Activated T-cell treated with anti-CD3 and anti-CD28 coated beads, Interleukin-2, amount 50 U/mL, for 72 hours (primary cell): ENCODE measurements at places on chromosomes 5 and 9.

DNA sequence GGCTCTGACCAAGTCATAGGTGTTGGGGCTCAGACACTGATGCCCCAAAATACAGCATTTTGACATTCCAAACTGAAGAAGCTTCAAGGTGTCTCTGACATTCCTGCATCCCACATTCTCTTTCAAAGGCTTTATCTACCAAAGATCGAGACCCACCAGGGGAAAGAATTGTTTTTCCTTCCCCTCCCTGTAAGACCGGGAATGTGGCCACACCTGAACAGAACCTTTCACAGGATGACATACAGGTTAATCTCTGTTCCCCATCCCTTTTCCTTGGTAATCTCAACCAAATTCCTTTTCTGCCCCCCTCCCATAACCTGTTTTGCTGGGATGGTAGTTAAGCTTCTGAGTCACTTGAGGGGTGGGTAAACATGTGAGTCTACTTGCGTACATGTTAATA, 72.3 kb downstream of the IQGAP2 start:
- no peak for DNase-seq

- no peak for DNase-seq
These were observed 8.5 kb upstream of the GLT6D1 start for GRCh38 chr9:135647884-135648283.

DNA sequence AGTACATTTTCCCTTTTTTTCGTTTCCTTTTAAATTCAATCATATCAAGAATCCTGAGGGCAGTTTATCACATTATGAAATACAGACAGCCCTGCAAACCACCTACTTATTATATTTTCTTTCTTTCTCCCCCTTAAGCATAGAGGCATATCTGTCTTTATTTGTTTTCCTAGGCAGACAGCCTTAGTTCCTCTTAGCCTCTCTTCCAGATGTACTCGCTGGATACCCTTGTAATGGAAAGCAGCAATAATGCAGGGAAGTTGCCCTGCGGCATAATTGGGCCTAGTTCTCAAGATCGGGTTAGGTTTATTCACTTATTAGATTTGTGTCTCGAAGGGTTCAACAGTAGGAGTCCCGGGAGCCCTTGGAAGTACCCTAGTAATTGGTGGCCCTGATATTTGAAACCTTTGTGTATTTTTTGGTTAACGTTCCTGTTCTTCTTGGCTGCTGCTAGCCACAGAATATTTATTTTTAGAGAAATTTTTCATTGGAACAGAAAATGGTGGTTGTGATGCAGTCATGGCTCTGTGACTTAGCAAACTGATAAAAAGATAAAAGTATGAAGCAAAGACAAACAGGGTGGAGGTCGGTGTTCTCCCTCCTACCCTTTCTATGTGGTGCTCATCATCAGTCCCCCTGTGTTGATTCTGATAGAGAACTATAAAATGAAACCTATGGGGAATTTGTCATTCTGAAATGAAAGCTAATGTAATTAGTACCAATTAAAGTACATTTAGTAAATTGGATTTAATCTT, 6.4 kb downstream of the TLE4 start:
- DNase-seq, result no peak

DNA sequence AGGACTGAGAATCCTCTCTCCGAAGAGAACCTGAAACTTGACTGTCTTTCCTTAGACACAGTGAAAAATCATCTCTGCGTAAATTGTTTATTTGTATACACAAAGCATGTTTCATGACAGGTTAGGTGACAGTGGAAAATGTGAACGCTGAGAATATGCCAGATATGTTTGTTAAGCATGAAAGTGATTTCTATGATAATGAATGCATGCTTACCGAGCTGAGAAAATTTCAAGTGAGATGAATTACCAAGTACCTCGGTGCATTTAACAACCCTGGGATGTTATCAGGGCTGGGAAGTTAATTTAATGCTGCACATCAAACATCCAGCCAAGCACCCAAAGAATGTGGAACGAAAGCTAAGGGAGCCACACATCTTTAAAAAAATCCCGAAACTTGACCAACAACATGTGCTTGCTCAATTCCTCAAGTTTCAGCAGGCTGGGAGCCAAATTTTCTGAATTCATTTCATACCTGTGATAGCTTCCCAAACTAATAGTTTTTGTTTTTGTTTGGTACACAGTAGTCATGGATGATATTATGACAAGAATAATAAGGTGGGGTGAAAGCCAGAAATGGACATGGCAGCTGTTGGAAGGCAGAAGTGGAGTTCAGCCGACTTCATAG, 336.9 kb downstream of the ARHGEF28 start:
- no peak for DNase-seq

DNA sequence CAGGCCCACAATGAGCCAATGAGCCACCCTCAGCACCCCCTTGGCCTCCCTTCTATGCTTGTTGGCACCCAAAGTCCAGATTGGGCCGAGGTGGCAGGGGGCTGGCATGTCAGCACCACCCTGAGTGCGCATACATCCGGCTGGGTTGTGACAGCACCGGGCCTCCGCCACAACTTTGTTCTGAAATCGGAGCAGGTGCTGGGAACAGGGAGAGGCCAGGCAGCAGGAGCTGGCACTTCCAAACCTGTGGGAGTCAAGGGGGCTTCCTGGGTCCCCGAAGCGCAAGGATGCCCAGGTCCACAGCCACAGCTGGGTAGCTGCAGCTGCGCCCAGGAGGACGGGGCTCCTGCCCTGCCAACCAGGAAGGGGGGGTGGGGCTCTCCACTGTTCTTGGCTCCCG, 1911.9 kb upstream of the WWC1 start:
- no peak for DNase-seq

GRCh38 chr5:59791617-59792016, 101.9 kb downstream of the PDE4D start:
- no peak for DNase-seq

DNA sequence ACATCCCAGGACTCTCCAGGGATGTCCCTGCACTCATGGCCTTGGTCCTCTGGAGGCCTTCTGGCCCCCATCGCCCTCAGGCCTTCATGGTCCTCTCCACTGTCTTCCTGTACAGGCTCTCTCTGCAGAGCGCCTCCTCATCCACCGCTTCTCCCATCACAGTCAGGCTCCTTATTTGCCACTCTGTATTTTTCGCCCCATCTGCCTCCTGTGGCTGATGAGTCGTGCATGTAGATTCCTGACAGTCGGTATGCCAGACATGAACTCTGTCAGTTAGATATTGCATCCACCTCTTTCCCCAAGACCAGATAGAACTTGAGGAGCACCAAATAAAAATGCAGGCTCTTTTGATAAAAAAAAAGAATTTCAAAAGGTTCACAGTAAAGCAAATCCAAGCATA, 362.8 kb downstream of the IRX1 start:
- no peak for DNase-seq

DNA sequence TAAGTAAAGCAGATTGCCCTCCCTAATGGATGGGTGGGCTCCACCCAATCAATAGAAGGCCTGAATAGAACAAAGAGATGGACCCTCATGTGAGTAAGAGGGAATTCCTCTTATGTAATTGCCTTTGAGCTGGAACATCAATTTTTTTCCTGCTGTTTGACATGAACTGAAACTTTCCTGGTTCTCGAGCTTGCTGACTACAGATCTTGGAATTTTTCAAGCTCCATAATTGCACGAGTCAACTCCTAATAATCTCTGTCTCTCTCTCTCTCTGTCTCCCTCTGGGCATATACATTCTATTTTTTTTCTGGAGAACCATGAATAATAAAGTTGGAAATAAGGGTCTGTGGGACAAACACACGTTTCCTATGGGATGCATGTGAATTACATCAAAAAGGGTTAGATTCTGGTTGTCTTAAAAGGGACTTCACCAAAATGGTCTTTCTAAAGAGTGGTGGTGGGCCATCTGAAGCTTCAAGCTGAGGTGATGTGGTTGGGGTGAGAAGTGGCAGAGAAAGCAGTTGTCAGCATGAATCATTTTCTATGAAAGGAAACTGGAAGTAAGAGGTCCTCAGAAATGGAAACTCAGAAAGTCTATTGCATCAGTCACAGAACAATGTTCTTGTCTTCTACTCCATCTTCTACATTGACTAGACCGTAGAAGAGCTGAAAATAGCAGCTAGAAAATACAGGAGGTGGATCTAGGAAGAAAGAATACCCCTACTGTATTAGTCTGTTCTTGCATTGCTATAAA, 47.0 kb upstream of the HOMER1 start:
- DNase-seq, result peak; percentile 65

- peak; percentile 12 for DNase-seq
These were observed 2124.9 kb downstream of the MAT2B start for GRCh38 chr5:165630261-165630778.

- DNase-seq, result no peak
These were observed 196.8 kb downstream of the ANXA1 start for GRCh38 chr9:73348471-73348870.

- DNase-seq, result no peak
These were observed 36.6 kb downstream of the TTLL11 start for GRCh38 chr9:122056484-122056883.

DNA sequence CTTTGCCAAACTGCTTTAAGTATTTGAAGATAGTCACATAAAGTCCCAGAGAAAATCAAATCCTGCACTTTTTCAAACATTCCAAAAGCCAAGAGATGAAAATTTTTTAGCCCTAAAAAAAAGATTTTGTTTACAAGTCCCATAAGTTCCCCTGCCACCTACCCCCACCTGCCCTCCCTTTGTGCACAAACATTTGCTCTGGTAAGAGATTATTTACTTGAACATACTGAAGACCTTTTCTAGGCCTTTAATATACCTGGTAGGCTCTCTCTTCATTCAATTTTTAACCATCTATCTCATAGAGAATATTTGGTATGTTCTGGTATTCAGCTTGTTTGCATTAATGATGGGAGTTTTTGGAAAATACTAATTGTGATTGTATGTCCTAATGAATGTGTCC, 50.3 kb downstream of the MEGF9 start:
- DNase-seq, result no peak

DNA sequence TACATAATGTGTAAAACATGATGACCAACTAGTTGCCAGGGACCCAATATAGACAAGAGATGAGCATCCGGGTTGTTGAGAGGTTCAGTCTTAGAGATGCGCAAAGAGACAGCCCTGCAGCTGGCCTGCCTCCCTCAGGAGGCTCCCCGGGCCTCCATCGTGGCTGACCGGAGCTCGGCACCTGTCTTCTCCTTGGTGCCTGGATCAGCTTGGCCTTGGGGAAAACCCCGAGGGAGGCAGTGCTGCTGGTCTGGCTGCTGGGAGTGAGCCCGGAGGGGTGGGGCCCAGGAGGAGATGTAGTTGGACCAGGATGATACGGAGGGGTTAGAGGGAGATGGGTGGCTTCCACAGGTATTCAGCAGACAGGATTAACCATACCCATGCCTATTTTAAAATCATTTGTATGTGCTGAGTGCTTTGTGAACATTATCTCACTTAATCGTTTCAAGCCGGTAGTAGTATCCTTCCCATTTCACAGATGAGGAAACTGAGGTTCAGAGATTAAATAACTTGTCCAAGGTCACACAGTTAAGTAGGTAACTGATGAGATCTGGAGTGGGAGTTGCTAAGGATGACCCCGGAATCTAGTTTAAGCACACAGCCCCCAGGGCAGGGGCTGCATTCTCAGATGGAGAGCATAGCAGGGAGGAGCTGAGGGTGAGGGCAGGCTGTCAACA, 173.8 kb downstream of the COL23A1 start:
- no peak for DNase-seq

DNA sequence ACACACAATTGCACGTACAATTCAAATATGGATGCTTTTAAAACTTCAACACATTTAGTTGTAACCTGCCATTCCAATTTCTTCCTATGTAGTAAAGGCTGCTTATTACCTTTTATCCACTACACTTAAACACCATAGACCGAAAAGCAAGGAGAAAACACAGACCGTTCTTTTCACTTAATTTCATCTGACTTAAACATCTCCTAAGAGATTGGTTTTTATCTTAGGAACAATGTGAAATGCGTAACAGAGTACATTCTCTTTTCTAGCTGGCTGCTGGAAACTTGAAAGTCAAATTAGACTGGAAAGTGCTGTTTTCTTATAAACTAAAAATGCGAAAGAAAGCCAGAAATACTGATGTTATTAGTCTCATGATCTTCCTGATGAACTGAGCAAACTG, 241.8 kb downstream of the MLLT3 start:
- DNase-seq, result no peak

DNA sequence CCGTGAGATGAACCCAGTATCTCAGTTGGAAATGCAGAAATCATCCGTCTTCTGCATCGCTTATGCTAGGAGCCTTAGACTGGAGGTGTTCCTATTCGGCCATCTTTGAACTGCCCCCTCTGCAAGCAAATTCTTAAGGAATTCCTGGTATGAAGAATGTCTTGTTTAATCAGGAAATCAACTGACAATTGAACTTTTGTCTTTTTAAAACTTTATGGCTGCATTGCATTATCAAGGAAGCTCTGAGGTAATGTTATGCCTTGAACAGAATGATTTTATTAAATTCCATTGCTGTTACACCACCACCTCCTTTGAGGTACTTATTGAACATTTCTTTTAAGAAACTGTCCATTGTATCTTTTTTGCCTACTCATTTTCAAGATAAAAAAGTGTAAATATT, 1915.7 kb upstream of the CDH9 start:
- DNase-seq, result no peak

DNA sequence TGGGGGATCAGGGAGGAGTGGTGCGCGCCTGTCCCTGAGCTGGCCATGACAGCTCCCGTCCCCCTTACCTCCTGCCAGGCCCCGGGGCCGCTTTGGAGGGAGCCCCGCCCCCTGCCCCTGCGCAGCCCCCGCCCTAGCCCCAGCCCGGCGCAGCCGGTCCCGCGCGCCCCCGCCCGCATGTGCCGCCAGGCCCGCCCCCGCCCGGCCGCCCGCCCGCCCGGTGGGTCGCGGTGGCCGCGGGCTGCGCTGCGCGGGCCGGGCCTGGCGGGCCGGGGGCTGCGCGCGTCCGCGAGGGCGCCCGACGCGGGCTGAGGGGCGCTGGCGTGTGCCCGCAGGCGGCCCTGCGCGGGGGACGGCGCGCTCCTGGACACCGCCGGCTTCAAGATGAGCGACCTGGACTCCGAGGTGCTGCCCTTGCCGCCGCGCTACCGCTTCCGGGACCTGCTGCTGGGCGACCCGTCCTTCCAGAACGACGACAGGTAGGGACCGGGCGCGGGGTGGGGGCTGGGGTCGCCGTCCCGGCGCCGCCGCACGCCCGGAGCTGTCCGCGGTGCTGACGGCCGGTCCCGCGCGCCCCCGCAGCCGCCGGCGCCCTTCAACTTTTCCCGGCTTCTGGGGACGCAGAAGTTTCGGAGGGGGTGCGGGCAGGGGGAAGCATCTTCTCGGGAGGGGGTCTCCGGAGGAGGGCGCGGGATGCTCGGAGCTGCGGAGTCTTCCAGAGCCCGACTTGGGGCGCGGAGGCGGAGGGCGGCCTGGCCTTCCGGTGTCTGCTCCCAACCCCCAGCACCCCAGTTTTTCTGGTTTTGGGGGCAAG, 12.5 kb downstream of the KCNT1 start:
- no peak for DNase-seq
